AG10803 (cell line): ENCODE measurements at places on chromosomes 2 and 18.

GRCh38 chr2:120948662-120949011, 213.0 kb downstream of the GLI2 start:
- no peak for DNase-seq

DNA sequence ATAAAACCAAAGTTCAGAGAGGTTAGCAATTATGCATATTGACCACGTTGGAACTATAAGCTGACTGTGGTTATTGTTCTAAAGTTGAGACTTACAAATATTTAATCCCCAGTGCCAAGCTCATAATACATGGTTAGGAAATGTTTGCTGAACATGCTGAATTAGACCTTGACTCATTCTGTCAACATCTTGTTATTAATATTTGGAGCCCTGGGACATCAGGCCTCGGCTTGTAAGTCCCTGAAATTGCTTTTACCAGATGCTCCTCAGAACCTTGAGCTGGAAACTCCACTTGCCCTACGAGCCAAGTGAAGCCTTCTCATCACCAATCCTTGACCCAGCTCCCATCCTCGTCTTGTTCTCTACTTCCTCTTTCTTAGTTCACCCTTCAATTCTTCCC, 21.2 kb downstream of the DYNAP start:
- peak; percentile 3 for DNase-seq

GRCh38 chr18:54961016-54961423, 1.8 kb upstream of the CCDC68 start:
- DNase-seq = no peak

DNA sequence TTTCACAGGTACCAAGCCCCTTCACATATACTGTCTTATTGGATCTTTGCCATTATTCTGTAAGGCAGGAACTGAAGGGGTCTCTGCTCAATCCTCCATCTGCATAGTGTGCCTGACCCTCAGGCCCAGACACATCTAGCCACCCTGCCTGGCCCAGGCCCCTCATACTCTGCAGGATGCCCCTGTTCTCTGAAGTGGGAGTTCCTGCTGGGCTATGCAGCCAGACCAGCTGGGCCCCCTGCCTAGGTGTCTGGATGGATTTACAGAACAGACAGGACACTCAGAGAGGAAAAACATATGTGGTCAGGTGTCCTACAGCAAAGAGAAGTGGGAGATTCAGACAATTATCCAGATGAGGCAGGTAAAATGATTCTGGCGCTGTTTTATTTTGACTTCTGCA, 42.0 kb downstream of the SLC4A5 start:
- no peak for DNase-seq

DNA sequence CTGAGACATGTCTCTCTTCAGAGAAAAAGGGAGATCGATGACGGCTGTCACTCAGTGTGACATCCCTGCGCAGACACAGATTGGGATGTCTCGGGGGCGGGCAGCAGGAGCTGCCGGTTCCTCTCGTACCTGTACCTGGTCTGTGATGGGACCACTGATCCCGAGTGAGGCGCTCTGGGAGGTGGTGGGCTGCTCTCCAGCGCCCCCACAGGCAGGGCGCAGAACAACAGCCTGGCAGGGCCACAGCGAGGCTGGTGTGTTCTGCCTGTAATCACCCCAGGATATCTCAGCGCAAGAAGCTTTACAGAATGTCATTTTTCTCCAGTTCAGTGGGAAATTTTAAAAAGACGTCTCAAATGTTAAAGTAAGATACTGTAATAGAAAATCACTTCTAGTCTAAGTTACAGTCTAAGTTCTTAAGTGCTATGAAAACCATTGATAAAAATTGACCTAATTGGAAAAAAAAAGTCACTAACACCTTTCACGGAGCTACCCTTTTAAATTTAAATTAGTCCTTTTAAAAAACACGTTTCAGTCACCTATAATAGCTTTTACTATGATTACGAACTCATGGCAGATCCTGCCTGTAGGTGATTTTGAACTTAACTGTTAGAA, 189.8 kb downstream of the SNTG2 start:
- DNase-seq = no peak

DNA sequence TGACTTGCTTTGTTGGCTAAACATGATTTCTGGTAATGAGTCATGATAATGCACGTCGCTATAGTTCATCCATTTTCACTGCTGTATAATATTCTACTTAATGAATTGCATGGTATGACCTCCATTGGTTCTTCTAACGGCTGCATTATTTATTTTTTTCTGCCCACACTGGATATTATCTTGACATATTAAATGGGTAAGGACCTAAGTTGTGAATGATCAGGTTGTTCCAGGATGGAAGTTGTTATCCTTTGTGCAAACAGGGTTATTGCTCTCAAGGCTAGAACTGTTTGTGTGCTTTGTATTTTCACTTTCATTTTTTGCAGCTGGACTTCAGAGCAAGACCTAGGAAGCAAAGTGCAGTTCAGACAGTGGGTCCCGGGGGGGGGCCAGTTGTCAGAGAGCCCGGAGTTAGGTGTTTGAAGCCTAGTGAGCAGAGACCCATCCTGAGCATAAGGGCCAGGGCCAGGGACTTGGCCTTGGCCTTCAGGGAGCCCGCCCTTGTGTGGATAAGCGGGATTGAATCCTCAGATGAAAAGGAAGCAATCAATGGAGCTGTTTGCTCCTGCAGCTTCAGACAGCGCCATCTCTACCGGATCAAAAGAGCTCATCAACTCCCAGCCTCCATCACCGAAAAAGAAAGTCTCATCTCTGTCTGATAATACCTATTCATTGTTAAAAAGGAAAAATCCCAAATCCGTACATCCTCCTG, 48.2 kb downstream of the AGAP1 start:
- DNase-seq = no peak

DNA sequence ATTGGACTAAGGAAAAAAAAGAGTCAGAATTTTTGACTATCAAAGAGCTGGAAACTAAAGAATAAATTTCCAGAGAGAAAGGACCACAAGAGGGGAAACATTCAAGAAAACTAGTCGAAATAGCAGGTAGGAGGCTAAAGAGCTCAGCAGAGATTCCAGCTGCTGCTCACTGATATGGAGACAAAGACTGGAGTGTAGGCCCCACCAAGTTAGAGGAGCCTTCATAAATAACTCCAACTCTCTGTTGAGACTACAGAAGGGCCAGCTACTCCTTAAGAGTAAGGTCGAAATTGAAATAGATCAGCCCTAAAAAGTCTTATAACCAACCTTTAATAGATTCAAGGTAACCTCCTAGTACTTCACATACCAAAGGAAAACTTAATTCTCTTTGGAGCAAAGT, 31.1 kb downstream of the SS18 start:
- DNase-seq = no peak

DNA sequence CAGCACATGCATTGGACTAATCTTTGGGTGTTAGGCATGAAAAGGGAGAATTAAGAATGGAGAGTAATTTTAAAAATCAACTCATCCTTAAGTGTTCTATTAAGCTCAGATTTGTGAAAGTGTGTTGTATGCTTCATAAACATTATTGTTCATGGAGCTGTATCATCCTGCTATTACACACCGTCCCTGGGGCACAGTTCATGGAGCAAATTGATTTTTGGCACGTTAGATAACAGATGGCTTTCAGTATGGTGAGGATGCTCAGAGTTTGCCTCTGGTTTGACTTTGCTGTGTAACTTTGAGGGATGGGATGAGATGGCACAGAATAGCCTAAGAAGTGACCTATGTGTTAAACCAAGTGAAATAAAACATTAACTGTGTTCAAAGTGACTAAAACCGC, 97.1 kb downstream of the MGAT5 start:
- DNase-seq = no peak

GRCh38 chr2:152743002-152743401, 24.6 kb downstream of the ARL6IP6 start:
- no peak for DNase-seq

DNA sequence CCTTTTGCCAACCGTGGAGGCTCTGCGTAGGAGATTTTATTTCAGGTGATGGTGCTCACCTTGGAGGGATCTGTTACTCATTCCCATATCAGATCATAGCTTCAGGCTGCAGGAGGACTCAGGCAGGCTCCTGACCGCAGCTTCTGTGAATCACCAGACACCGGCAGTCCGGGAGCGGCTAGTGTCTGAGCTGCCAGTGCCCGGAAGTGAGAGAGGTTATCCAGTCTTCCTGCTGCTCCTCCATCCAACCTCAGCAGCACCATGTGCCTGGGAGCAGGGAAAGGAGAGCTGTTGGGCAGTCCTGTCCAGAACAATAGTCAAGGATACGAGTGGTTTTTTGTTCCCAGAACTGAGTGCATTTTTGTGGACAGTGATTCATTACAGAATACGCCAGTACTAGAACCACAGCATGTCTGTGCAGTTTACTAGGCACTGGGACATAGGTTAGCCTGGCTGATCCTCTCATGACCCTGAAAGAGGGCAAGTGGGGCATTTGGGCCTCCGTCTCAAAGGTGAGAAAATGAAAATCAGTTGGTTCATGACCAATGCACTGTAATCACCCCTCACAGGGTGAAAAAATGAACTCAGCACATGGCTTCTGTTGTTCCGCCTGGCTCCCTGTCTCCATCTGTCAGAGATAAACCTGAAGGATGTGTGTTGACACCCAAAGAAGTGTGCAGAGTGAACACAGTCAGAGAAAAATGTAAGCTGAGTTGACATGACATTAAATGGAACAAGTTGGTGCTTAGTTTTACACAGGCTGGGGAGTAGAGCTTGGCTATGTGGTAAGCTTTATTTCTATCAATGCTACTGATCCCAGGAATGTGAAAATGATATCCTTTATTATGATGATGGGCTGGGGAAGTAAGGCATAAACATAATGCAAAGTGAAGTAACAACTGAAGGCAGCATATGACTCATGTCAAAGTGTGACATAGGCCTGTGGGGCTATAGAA, 12.2 kb downstream of the FHOD3 start:
- DNase-seq = peak; percentile 100

DNA sequence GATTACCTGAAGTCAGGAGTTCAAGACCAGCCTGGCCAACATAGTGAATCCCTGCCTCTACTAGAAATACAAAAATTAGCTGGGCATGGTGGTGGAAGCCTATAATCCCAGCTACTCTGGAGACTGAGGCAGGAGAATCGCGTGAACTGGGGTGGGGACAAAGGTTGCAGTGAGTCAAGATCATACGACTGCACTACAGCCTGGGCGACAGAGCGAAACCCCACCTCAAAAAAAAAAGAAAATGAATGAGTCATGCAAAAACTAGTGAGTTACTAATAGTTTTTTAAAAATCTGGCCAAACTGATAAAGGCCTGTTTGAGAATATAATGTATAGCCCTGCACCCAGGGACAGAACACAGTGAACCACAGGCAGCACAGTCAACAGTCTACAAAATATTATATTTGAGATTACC, 17.5 kb downstream of the AFG3L2 start:
- no peak for DNase-seq

DNA sequence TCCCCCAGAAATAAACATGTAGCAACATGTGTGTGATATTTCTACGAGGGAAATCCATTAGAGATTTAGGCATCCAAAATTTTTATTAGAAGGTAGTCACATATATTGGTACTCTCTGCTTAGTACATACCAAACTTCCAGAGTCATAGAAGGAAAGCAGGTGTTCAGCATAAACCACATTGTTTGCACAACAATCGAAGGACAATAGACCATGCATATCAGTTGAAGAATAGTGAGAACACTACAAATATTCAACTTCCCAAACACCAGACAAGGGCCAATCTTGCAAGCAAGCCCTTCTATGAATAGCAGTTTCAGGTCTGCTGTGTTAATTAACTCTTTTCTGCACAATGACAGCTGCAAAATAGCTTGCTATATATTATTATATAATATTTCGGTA, 702.2 kb downstream of the ERBB4 start:
- no peak for DNase-seq

DNA sequence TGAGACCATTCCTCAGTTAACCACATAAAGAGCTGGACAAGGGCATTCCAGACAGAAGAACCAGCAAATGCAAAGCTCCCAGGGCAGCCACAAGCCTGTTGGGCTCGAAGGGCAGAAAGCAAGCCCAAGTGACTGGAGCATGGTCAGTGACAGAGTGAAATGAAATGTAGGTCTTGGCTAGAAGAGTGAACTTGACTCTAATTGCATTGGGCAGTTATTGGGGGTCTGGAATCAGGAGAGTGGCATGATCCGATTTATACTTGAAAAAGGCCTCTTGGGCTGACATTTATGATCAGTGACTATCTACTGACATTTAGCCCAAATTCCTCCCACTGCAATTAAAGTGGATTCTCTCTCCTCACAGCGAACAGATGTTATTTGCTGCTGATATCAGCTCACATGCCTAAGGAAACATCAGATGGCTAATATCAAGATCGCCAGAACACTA, 152.5 kb upstream of the KLF7 start:
- DNase-seq = no peak

DNA sequence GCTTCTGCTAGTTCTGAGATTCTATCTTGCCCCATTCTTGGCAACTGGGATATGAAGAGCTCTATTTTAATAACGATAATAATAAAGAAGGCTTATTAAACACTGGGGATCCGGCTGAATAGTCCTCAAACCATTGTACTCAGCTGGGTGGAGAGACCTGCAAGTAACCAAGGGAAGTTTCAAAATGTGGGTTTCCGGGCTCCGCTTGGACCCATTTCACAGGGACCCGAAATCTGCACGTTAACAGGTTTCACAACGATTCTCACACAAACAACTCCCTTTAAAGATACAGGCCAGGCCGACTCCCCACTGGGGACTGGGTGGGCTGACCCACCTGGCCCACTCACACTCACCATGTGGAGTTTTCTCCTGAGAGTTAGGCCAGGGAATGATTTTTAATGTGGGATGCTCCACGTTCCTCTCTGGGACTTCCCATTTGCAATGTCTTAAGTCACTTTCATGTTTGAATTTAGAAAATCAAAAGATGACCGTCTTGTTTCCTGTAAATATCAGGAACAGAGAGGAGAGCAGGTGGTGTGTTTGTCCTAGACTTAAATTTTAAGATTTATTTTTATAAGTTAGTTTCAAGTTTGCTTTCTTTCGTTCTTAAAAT, 96.3 kb downstream of the SH3RF3 start:
- DNase-seq = no peak

GRCh38 chr2:136705336-136705735, 60.0 kb upstream of the THSD7B start:
- DNase-seq = no peak

DNA sequence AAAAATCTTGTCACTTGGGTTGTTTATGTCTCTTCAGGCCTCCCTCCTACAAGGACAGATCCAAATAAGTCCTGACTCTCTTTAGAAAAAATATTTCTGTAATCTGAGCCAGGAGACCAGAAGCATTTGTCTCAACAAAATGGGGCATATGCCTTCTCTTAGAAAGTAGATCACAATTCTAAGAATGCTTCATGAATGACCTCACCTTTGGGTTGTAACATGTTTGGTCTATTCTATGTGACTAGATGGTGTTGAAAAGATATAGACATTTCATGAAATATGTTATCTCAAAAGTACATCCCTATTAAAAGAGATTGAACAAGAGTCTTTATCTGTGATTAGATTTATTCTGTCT, 159.0 kb upstream of the SETBP1 start:
- DNase-seq = no peak

- DNase-seq = no peak
These were observed 5.5 kb upstream of the TSPYL6 start for GRCh38 chr2:54261537-54261936.
